Stomach (tissue), 19 donors: ENCODE measurements at places on chromosomes 1 and 21.

DNA sequence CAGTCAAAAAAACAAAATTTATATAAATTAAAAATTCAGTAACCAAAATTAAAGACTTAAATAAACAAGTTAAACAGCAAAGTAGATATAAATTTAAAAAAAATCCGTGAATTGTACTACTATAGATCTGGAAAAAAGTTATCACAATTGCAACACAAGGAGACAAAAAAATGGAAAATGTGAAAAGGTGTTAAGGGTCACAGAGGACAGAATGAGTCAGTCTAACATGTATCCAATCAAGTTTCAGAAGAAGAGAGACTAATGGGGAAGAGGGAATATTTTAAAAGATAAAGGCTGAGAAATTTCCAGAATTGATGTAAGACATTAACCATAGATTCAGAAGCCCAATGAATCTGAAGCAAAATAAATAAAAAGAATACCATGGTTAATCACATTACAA, 46.0 kb downstream of the USP24 start:
- peaks cover 64% of the 10 kb centered on the region for H3K36me3 ChIP-seq
- no peak overlapping the region for H3K27ac ChIP-seq
- no peak for DNase-seq
- no peaks in the 10 kb centered on the region for H3K27me3 ChIP-seq
- H3K4me3 ChIP-seq = no peak overlapping the region

DNA sequence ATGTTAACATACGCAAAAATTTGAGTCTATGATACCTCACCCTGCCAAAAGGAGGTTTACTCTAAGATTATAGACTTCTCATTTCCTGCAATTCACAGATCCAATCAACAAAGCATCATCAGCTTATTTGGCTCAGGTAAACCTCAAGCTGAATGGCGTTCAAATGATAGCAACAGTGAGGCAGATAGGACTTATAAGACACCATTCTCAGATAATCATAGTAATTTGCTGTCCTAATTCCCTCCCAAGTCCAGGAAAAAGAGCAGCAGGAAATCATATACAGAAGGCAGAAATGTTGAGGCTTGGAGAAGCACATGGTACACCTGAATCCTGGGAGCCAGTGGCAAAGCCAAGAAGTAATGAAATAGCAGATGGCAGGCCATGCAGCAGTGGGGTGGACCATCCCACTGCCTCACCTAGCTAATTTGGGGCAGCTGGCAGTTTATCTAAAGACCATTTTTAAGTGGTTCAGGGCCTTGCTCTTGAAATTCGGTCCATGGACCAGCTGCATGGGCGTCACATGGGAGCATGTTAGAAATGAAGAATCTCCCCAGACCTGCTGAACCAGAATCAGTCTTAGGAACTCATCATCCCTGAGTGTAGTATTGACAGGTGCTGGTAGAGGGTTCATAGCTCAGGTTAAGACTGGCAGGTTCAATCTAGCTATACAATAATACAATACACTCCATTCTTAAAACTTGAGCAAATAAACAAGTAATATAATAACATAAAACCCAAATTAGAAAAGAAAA, 57.7 kb downstream of the ASTN1 start:
- no peak overlapping the region for H3K27ac ChIP-seq
- H3K4me1 ChIP-seq = no peaks in the 10 kb centered on the region
- no peak overlapping the region for H3K4me3 ChIP-seq
- no peaks in the 10 kb centered on the region for H3K27me3 ChIP-seq
- H3K36me3 ChIP-seq = no peaks in the 10 kb centered on the region
- no peak for DNase-seq

GRCh38 chr1:37764414-37764825, 500 bp downstream of the EPHA10 start:
- no peak overlapping the region for H3K4me3 ChIP-seq
- no peak overlapping the region for H3K27ac ChIP-seq

- no peaks in the 10 kb centered on the region for H3K36me3 ChIP-seq
- H3K4me1 ChIP-seq = peaks cover 8% of the 10 kb centered on the region
- H3K27me3 ChIP-seq = no peaks in the 10 kb centered on the region
- no peak overlapping the region for H3K4me3 ChIP-seq
- peak overlapping the region; percentile 0 for H3K27ac ChIP-seq
These were observed 361.1 kb downstream of the TGFB2 start for GRCh38 chr1:218705911-218706893.

DNA sequence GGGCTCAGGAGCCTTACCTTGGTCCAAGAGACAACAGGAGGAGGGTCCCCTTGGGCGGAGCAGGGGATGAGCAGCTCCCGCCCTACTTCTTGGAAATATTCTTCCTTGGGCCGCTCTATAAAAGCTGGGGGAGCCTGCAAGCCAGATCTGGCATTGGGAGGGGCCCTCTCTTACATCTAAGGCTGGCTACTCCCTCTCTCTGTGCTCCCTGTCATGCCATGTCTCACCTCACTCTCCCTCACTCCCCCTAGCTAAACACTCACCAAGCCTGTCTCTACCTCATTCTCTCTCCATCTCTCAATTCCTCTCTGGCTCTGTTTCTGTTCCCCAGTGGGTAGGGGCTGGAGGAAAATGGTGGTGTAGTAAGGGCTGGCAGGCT, 6.5 kb upstream of the TAGLN2 start:
- no peaks in the 10 kb centered on the region for H3K36me3 ChIP-seq
- H3K27ac ChIP-seq = no peak overlapping the region
- H3K27me3 ChIP-seq = no peaks in the 10 kb centered on the region
- DNase-seq = no peak
- H3K4me3 ChIP-seq = no peak overlapping the region
- peaks cover 15% of the 10 kb centered on the region for H3K4me1 ChIP-seq

DNA sequence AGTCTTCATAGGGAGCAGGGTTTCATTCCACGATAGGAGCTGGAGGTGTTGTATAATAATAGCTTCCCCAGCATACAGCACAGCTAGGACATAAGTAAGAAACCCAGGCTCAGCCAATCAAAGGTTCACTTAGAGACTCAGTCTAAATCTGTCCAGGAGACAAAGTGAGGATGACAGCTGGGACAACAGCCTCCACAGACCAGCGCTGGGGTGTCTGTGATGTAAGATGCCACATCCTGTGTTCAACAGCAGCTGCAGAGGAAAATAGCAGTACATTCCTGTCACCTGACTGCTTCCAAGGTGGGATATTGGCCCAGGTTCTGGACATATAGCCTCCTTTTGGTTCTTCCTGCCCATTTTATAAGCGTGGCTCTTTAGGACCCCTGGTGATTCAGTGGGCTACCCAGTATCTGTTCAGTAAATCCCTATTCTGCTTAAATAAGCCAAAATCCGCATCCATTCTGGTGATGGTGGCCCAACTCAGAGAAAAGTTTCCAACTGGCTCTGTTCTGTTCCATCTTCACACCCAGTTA, 176.8 kb upstream of the SYT6 start:
- no peak overlapping the region for H3K4me3 ChIP-seq
- H3K36me3 ChIP-seq = no peaks in the 10 kb centered on the region
- no peaks in the 10 kb centered on the region for H3K4me1 ChIP-seq

DNA sequence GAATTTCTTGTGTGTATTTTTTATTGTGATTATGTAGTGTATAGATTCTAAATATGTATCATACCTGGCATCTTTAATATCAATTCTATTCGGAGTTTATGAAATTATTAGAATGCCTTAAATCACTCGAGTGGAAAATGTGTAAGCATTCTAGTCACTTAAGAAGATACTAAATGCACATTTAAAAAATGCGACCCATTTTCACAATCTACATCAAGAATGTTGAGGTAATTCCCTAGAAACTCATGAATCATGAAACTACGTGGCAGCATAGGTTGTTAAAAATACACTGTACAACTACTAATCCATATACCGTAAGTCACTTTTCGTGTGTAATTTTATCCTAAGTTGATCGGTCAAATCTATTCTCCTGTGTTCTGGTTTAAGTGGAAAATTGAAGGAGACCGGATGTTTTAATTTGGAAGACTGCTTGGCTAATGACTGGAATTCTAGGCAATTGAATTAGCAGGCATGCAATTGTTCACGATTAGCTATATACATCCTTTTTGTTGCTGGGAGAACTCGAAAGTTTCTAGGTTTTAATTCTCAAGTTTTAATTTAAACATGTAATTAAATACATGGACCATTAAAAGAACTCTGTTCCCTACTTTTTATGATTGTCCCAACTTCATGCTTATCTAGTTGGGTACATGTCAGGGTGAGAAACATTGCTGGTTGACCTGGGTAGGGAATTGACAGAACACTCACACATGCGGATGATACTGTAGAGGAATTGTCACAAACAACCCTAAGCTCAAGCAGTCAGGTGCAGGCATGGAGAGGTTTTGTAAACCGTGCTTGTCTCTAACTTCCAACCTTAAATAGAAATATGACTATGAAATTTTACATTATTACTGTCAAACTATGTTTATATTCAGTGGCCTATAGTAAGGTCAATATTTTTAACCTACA, 6.6 kb downstream of the ZBTB18 start:
- H3K27me3 ChIP-seq = no peaks in the 10 kb centered on the region
- no peak for DNase-seq
- H3K4me3 ChIP-seq = no peak overlapping the region
- peaks cover 23% of the 10 kb centered on the region for H3K36me3 ChIP-seq

DNA sequence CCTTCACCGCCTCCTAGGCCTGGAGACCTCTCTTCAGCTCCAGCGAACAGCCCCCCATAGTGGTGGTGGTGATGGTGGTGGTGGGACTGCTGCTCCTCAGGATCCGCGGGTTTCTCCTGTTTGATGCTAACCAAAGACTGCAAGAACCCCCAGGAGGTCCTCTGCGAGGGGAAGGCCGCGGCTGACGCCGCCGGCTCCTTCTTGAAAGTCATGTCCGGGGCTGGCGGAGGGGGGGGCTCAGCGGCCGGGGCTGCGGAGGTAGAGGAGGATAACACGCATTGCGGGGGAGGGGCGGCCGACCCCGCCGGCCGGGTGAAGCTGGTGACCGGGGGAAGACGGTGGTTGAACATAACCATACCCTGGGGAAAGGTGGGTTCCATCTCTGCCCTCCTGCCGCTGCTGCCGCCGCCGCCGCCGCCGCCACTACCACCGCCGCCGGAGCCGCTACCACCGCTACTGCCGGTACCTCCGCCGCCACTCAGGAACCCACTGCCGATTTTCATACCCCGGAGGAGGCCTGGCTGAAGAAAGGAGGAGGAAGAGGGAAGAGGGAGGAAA, 554 bp downstream of the ZNF281 start:
- DNase-seq = peak; percentile 36
- H3K27ac ChIP-seq = peak overlapping the region; percentile 89
- peaks cover 7% of the 10 kb centered on the region for H3K36me3 ChIP-seq
- no peaks in the 10 kb centered on the region for H3K27me3 ChIP-seq
- peak overlapping the region; percentile 78 for H3K4me3 ChIP-seq

- no peak overlapping the region for H3K4me3 ChIP-seq
- no peaks in the 10 kb centered on the region for H3K36me3 ChIP-seq
- peaks cover 84% of the 10 kb centered on the region for H3K27me3 ChIP-seq
These were observed 754 bp upstream of the PDPN start for GRCh38 chr1:13582713-13583443.

GRCh38 chr1:54996869-54997710, 1.6 kb upstream of the BSND start:
- DNase-seq = peak; percentile 48
- peaks cover 12% of the 10 kb centered on the region for H3K4me1 ChIP-seq
- H3K27me3 ChIP-seq = no peaks in the 10 kb centered on the region
- H3K36me3 ChIP-seq = no peaks in the 10 kb centered on the region

- H3K4me3 ChIP-seq = no peak overlapping the region
- no peaks in the 10 kb centered on the region for H3K36me3 ChIP-seq
- H3K27ac ChIP-seq = no peak overlapping the region
- no peaks in the 10 kb centered on the region for H3K27me3 ChIP-seq
- H3K4me1 ChIP-seq = peaks cover 8% of the 10 kb centered on the region
- no peak for DNase-seq
These were observed 101.7 kb downstream of the NEK7 start for GRCh38 chr1:198258491-198258890.
